ENCODE measurements at places on chromosomes 7 and 10. TPM values are rescaled to one million over a fixed set of nuclear protein-coding genes. Genes with fewer than 3 reads are reported as not detected.

The SAP25 gene
- not detected for total RNA-seq

The ZNF804B gene
- not detected for total RNA-seq

The ACTR3C gene
- total RNA-seq = not detected

The OR9A2 gene
- not detected for total RNA-seq

The ASB10 gene
- total RNA-seq = not detected

The ANKRD2 gene
- 0.36 TPM for total RNA-seq
